ENCODE measurements at places on chromosomes 12 and 14. TPM values are rescaled to one million over a fixed set of nuclear protein-coding genes. Genes with fewer than 3 reads are reported as not detected.

HOXC10 gene
- not detected for total RNA-seq

REM2 gene
- total RNA-seq, result not detected

RAPGEF3 gene
- total RNA-seq, result 1.4 TPM

CYP27B1 gene
- 11.4 TPM for total RNA-seq

MGAT4C gene
- total RNA-seq, result not detected

TMEM179 gene
- not detected for total RNA-seq

ACVRL1 gene
- total RNA-seq, result not detected

NOVA1 gene
- 0.19 TPM for total RNA-seq

NEUROD4 gene
- not detected for total RNA-seq

IFNG-AS1 gene
- total RNA-seq, result 0.57 TPM

BHLHE41 gene
- total RNA-seq, result not detected

ASIC1 gene
- total RNA-seq, result 13.3 TPM

EGLN3 gene
- 1.1 TPM for total RNA-seq

ZDHHC22 gene
- total RNA-seq, result not detected

TAS2R50 gene
- total RNA-seq, result 0.19 TPM

SERPINA3 gene
- total RNA-seq, result not detected

BTBD6 gene
- 44.7 TPM for total RNA-seq

PAPLN gene
- total RNA-seq, result 0.27 TPM

KRT2 gene
- not detected for total RNA-seq

SIX1 gene
- total RNA-seq, result not detected
